ENCODE measurements at places on chromosomes 1 and 21. TPM values are rescaled to one million over a fixed set of nuclear protein-coding genes. Genes with fewer than 3 reads are reported as not detected.
A peak's percentile ranks its signal among the peaks of the same experiment; 100 is the strongest.

DNA sequence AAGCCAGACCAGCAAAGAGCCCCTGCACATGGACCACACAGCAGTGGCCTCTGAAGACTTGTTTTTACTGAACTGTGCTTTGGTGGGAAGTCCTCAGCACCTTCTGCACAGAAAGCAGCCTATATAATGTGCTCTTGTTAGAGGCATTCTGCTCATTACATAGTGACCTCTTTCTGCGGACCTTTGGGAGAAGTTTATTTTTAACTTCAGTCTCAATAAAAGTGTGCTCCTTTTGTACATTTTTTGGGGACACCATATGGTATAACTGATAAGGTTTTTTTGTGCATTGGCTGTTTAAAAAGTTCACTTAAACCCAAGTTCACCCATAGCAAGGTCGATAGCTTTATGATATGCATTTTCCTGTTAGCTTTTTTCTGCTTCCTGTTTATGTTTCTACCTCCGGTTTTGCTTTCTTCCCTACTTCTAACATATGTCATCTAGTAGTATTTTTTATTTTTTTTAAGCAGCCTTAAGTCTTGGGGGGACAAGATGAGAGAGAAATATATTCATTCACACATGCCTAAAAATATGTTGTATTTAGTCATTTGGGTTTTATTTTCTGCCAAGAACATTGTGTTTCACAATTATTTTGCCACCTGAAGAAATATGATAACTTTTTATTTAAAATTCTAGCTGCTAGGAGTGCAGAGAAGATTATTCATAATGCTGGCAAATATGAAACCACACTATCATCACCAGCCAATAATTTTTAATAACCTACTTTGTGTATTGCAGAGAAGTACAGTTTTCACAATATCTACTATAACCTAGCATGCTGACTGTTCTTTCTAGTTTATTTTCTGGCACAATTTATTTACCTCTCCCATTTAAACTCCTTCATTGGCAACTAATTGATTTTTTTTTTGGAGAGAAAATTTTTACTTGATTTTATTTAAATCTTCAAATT is 22.9 kb upstream of the SLC19A2 start:
- DNase-seq: no peak

The GBP1 gene
- total RNA-seq: not detected

DNA sequence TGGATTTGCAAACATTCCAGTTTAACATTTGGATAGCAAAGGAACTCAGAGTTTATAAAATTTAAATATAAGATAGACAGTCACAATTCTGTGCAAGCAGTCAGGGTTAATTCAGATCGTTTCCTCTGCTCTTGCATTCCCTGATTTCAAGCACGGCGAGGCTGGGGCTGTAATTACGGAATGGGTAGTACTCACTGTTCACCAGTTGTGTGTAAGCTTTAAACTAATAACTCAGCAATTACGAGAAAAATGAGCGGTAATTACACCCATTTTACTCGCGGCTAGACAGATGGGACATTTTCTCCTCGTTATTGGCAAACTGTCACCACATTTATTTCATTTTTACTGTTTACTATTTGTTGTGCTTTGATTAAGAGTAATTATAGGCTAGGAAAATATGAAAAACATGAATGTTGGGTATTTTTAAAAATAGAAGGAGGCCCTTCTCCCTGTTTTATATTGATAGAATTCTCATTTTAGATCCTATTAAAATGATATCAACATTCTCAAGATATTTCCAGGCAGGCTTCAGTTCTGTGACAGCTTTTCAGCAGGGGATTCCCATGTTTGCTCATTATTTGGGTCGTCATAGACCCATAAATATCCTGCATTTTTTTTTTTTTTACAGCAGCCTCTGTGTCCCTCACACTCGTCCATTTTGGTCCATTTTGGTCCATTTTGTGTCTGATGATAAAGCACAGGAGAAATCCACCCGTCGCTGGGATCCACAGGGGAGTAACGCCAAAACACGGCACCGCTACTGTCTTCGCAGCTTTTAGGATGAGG is 208.3 kb downstream of the DSCAM start:
- DNase-seq: no peak

The OR6N1 gene
- total RNA-seq: not detected

DNA sequence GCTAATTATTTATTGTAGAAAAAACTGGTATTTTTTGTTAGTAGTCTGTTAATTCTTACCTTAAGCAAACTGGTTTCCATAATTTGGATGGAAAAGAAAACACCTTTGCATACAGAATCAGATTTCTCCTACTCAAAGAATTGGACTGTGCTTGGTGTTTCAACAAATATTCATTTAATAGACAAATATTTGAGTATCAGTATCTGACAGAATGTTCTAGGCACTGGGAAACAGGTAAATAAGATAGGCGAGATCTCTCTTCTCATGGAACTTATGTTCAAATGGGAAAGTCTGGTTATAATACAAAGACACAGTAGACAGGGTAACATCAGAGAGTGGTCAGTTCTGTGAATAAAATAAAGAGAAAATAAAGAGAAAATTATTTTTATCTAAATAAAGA is 119.9 kb downstream of the NOS1AP start:
- DNase-seq: no peak

DNA sequence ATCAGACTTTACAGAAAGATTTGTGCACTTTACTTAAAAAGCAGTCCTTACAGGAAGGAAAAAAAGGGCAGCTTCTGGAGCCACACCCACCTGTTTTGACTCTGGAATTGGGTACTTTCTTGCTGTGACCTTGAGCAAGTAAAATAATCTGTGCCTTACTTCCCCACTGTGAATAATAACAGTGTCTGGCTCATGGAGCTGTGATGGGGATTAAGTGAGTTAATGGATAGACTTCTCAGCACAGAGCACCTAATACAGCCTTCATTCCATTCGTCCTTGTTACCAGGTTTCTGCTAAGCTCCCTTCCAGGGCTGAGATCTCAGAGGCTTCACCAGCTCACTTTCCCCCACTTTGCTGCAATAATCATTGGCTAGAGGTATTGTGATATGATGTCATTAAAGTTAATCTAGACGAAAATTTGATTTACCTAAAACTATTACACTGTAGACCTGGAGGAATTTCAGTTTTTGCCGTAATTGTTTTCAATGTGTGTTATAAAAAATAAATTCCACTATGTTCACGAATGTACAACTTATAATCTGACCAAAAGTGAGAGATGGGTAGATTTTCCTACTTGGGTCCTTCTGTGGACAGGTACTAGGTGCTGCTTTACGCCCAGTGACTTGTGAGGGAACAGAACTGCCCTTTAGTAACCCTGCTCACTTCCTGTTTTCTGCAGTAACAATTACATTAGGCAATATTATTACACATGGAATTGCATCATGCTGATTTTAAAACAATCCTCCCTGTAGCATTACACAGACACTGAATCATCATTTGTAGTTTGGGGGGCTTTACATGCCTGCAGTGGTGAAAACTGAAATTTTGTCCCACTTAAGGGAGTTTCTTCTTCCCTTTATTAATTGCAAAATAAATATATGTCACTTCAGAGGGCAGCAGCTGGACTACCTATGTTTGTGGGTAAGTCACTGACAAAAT is 19.7 kb upstream of the ABCG1 start:
- no peak for DNase-seq

The PTPN14 gene
- total RNA-seq: 1.7 TPM

The RGSL1 gene
- not detected for total RNA-seq

The NUDT4B gene
- not detected for total RNA-seq

The TRABD2B gene
- 0.64 TPM for total RNA-seq

DNA sequence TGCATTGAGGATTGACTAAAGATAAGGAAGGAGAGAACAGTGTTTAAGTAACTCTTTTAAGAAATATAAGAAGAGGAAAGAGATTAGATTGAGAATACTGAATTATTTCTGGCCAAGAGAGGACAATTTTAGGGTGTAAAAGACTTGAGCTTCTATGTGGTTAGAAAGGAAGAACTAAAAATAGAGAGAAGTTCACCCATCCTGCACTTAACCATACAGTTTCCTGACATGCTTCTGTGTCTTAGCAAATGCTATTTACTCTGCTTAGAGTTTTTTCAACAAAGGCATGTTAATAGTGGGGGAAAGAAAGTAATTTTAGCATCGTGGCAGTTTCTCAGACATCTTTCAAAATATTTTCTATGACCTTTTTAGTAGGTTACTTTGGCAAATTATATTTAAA is 122.8 kb upstream of the GPR52 start:
- no peak for DNase-seq

DNA sequence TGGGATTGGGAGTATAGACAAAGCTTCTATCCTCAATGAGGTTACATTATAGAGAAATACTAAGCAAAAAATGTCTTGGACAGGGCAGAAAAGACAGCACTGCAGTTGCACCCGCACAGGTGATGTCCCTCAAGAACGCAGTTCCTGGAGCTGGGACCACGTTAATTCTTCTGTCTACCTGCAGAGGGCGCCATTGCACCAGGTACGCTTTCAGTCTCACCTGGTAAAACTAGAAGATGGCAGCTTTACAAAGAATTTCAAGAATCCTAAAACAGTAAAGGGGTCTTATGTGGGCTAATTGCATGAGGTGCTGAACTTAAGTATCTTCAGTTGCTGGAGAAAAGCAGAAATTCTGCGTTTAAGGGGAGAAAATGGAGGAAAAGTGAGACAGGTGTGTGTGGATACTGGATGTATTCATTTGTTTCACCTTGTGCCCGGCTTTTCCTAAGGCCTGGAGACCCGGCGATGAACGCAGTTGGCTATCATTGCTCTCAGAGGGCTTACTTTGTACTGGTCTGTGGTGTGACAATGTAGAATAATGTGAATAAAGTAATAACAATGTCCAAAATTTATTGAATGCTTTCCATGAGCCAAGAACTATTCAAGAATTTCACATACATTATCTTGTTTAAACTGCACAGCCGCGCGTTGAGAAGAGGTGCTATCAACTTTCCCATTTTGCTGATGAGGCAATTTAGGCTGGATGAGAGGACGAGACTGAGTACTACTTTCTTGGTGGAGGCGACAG is 276.3 kb upstream of the GREM2 start:
- DNase-seq: peak; percentile 56

The HTR6 gene
- not detected for total RNA-seq

GRCh38 chr1:117664314-117664713 is 58.5 kb downstream of the TENT5C start:
- DNase-seq: no peak

- DNase-seq: no peak
These were observed 3.9 kb upstream of the COL16A1 start for GRCh38 chr1:31707711-31708110.

DNA sequence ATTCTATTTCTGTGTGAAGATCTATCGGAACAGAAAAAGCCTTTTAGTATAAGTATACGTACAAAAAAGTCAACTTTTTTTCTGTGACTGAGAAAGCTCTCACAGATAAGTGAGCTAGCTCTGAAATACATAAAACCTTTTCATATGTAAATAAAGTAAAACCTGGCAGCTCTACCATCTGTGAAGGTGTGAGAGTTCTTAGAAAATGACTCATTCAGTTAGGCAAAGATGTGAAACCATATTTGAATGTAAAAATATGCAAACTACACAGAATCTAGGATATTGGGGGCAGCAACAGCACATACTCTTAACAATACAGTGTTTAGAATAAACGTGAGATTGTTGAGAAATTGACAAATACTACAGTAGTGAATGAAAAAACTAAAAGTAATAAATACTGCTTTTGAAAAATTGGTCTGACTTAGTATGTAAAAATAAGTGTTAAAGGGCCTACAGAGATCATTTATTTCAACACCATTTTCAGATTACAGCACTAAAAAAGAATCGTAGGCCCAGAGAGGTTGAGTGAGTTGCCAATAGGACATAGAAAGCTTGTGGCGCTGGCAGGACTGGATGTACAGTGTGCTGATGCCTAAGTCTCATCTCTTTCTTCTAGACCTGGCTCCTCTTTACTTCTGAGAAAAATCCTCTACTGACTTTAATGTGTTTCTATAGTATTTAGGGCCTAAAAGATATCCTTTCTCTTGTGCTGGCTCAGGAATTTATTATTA is 19.8 kb downstream of the ATP6V1G3 start:
- DNase-seq: no peak

The NPR1 gene
- not detected for total RNA-seq

DNA sequence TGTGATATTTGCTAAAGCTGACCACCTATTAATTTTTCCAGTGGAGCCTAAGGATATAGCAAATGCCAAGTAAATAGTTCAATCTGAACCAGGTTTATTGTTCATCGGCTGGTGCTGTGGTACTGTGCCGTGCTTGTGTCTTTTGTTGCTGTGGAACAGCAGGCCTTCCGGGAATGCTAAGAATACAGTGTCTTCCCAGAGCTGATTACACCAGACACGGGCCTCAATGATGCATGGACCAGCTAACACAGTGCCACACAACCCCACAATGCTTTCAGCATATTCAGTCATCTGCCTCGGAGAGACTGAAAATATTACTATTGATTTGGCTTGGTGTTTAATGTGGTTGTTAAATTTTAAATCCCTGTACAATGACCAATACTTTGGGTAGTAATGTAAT is 415.4 kb downstream of the PTBP2 start:
- no peak for DNase-seq

The PBX1 gene
- 98.7 TPM for total RNA-seq

The FAM131C gene
- total RNA-seq: 1.1 TPM

The BSND gene
- total RNA-seq: not detected

- no peak for DNase-seq
These were observed 1.2 kb upstream of the HMCN1 start for GRCh38 chr1:185732951-185733350.

DNA sequence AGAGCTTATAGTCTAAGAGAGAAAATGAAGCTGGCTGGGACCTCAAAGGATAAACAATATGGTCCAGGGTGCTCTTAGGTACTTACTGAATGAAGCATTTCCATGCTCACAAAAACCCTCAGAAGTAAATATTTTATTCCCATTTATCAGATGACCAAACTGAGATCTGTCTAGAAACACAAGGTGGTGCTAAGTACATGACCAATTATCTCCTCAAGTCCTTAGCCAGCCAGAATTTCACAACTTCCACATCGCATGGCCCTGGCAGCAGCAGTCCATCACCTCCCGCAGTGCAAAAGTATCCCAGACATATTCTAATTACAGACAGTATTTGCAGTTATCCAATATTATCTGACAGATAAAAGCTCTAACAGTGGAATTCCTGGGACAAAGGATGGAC is 321.7 kb upstream of the PROX1 start:
- DNase-seq: no peak

- DNase-seq: no peak
These were observed 93.1 kb downstream of the SLC16A1 start for GRCh38 chr1:112862753-112863426.
